ENCODE measurements at places on chromosomes 1 and 21. TPM values are rescaled to one million over a fixed set of nuclear protein-coding genes. Genes with fewer than 3 reads are reported as not detected.

DNA sequence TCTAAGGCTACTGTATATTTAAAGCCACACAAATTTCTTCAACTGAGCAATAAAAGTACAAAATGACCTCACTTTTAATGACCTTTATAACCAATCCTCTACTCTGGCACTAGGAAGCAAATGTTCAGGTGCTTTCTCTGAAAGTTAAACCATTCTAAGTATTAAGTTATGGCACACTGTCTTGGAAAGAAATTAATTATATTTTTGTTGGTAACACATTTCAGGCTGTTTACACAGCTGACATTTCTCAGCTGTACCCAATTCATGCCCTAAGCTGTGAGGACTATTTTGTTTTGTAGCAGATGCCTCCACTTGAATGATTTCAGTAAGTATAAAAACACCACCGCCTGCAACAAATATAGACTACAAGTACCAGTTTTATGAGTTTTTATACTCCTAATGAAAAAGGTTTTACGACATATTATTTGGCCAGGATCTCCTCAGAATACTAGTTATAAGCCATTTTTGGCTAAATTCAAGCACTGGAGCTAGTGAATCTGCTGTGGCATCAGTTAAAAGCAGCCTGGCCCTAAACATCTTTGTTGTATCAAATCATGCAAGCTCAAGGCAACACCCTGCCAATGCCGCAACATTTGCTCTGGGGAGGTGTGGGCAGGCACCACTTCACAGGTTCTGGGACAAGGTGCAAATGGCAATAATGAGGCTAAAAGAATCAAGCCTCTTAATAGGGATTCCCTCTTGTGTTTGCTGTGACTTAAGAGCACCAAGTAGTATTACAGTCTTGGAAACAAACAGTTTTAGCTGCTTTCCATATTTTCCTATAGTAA lies 228.4 kb upstream of the DMRTA2 start:
- no peak for DNase-seq

Gene CLCA2
- not detected for total RNA-seq

Gene PRAMEF9
- not detected for total RNA-seq

DNA sequence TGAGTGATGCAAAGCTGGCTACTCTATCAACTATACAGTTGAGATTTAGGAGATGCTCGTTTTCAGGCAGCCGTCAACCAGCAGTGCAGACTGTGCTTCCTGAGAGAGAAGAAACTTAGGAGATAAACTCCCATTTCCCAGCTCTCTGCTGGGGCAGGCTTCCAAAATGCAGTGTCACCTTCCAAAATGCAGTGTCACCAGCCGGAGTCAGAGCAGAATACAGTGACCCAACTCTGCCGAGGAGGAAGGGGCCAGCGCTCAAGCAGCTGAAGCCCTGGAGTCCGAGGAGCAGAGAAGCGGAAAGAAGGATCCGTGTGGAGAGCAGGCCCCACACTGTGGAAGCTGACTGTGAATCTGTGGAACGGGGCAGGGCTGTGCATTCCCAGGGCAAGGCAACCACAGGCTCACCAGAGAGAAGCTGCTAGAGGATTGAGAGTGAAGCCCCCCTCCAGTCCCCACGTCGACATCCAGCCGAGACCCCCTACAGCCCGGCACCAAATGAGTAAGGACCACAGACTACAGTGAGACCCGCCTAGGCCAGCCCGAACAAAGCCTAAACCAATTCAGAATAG lies 703 bp upstream of the KRTAP12-1 start:
- no peak for DNase-seq

- DNase-seq: no peak
These were observed at the start of gene OR10K1 for GRCh38 chr1:158461534-158461933. Gene OR10K1, plus strand, starts transcription at chr1:158461834. Its CDS starts 3,728 bp downstream, at chr1:158465562.

GRCh38 chr1:113904293-113904673 lies 316 bp downstream of the AP4B1 start:
- no peak for DNase-seq

GRCh38 chr1:228021355-228022030 lies 14.7 kb downstream of the WNT3A start:
- no peak for DNase-seq

DNA sequence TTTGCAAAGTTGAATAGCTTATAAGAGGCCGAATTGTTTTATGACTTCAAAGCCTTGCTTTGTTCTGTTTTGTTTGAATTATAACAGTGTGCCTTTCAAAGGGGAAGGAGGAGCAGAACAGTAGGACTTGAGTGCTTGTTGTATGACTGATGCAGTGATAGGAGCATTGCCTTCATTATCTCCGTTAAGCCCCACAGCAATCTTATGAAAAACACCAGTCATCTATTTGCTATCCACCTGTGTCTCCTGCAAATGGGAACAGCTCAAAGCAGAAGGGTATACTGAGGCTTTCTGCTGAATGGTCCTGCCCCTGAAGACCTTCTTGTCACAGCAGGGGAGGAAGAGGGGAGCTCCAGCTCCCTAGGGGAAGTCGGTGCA lies 127.5 kb downstream of the RNF220 start:
- DNase-seq: no peak

DNA sequence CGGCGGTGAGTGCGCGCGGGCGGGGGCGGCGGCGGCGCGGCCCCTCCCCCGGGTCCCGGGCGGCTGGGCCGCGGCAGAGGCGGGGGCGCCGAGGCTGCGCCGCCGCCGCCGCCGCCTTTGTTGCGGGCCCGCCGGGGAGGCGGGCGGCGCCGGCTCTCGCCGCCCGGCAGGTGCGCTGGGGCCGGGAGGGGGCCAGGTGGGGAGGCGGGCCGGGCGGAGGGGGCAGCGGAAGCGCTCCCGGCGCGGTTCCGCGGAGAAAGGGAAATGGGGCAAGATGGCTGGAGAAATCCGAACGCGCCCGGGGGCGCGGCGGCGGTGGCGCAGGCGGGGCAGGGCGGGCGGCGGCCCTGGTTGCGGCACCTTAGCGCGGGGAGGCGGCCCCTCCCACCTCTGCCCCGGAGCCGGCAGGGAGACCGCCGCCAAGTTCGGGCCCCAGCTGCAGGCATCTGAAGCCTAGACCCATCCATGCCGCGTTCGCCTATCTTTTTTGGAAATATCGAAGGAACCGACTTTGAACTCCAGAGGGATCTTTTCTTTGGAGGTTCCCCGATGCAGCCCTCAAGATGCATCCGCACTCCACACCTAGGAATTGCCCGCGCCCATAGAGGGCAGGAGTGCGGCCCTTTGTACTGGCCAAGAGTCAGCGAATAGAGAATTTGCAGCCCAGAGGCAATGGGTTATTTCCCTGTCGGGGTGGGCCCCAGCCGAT lies 479 bp downstream of the POGK start:
- DNase-seq: peak; percentile 55
